ENCODE measurements at places on chromosomes 3 and 15.

GRCh38 chr3:187401856-187402255 lies 33.7 kb downstream of the RTP4 start:
- no peak for DNase-seq

DNA sequence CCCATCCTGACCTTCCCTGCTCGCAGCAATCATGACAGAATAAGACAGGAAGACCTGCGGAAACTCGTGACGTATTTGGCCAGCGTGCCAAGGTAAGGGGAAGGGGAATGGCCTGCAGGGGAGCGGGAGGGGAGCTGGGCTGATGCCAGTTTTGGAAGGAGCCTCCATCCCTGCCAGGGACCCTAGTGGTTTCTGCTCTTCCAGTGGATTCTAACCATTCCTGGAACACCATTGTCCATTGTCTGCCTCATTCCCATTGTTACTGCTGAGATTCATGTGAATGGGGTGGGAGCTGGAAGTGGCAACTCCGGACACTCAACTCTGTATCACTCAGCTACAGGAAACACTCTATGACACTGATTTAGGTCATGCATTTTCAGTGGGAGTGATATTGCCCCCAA lies 242.9 kb upstream of the ROPN1 start:
- no peak for DNase-seq

DNA sequence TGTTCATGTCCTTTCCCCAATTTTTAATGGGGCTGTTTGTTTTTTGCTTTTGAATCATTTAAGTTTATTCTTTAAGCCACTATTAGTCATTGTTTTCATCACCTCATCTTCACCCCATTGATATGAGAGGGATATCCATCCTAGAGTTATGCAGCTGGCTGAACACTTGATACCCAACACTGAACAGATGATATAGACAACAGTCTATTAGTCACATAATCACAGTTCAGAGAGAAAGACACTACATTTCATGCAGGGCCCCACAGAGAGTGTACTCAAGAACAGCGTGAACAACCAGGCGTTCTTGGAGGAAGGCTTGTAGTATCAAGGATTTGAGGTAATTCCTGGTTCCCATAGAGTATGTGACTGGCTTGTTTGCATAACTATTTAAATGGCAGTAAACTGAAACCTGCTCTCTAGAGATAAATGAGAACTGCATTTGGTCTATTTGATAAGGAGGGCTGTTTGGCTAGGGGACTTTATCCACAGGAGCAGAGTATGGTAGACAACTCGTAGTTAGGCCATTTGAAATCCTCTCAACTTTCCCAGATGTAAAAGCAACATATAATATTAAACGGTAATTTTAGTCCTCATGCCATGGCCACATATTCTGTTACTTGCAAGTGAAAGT lies 618.7 kb downstream of the SI start:
- DNase-seq: no peak

DNA sequence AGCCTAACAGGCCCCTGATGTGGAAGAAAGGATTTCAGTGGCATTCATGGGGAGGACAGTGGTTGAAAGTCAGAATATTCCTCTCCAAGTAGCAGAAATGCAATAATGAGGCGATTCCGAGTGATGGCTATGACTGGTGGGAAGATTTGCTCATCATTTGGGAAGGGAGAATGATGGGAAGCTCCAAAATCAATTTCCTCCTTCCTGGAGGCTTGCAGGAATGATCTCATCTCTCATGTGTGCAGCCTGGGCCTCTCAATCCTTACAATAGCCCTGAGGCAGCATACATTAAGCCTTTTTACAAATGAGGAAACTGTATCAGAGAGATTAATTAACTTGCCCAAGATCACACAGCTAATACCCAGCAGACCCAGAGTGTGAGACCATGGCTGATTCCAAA lies 58.7 kb downstream of the BOC start:
- no peak for DNase-seq

GRCh38 chr3:4310971-4311370 lies 7.8 kb downstream of the SETMAR start:
- no peak for DNase-seq

DNA sequence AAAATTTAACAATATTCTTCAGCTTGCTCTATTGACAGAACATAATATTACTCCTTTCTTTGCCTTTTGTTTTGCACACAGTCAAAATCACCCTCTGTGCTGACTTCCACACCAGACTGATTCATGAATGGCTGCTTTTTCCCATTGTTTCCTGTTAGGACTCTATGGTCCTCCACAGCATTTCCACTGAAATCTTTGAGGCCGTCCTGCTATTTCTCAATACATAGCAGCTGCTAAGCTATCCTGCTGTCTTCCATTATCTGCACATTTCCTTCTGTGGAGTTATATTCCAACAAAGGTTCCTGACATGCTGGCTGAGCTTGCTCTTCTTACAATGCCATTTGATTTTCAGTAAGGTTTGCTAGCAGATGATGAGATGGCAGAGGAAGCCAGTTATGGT lies 153.3 kb downstream of the EPHA3 start:
- DNase-seq: no peak

GRCh38 chr15:42267286-42267685 lies 5.7 kb upstream of the GANC start:
- no peak for DNase-seq

GRCh38 chr15:95988574-95988887 lies 342.0 kb upstream of the NR2F2 start:
- DNase-seq: no peak

DNA sequence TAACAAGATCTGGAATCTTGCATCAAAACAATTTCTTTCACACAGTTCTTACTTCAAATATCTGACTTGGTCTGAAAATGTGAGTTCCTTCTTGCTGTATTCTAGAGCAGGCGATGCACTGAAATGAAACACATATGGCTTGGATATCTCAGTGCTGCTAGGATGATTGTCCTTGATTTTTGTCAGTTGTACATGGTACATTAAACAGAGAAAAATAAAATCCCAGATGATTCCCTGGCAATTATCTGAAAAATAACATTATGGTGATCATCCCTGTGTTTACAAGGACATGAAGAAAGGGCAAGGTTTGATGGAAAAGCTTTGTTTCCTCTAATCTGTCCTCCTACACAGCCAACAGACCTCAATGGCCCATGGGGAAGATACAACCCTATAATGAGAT lies 10.6 kb downstream of the LMCD1 start:
- DNase-seq: no peak

- no peak for DNase-seq
Observed at GRCh38 chr15:99432271-99433025, 133.3 kb upstream of the MEF2A start.

Measured in CD8-positive, alpha-beta T cell (primary cell).